ENCODE measurements at places on chromosomes 12 and 14. TPM values are rescaled to one million over a fixed set of nuclear protein-coding genes. Genes with fewer than 3 reads are reported as not detected.

LETMD1 gene
- 82.1 TPM for total RNA-seq

- DNase-seq = no peak
These were observed 3.4 kb downstream of the CYP46A1 start for GRCh38 chr14:99687284-99688209.

GRCh38 chr12:113241191-113242025, 20.1 kb downstream of the TPCN1 start:
- DNase-seq = no peak

DNA sequence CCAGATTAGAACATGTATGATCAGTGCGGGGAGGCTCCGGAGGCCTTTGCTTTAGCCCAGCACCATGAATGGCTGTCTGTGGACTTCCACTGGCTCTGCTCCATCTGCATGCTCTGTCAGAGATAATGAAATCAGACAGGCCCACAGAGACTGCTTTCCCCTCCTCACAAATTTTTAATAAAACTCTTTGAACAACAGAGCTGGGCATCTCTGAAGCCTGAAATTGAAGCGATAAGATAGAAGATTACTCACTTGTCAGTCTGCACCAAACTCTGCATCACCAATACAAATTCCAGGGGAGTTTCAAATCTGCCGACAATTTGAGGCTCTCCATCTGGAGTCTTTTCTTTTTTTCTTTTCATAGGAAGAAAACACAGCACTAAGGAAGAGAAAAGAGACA, 110.0 kb downstream of the DYRK2 start:
- DNase-seq = no peak

ACADS gene
- 38.3 TPM for total RNA-seq

PLA2G1B gene
- total RNA-seq = not detected

- DNase-seq = no peak
These were observed 2.4 kb upstream of the CISTR start for GRCh38 chr12:53754188-53754585.

DNA sequence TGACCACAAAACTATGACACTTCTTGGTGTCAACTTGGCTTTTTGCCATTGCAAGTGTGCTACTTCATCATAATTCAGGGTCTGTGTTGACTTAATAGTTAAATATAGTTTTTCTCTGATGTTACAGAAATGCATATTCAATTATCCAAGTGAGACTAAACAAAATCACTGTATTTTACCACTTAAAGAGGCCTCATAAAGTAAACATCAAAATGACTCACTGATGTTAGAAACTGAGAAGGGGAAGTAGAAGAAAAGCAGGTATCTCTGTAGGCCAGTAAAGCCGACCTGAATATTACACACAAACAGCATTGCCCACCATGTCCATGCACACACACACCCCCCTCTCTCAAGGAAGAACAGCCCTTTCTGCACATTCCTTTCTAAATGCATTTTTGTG, 55.4 kb downstream of the RPAP3 start:
- DNase-seq = no peak

All from breast epithelium (tissue), 4 donors.